ENCODE measurements at places on chromosomes 7 and 10.

DNA sequence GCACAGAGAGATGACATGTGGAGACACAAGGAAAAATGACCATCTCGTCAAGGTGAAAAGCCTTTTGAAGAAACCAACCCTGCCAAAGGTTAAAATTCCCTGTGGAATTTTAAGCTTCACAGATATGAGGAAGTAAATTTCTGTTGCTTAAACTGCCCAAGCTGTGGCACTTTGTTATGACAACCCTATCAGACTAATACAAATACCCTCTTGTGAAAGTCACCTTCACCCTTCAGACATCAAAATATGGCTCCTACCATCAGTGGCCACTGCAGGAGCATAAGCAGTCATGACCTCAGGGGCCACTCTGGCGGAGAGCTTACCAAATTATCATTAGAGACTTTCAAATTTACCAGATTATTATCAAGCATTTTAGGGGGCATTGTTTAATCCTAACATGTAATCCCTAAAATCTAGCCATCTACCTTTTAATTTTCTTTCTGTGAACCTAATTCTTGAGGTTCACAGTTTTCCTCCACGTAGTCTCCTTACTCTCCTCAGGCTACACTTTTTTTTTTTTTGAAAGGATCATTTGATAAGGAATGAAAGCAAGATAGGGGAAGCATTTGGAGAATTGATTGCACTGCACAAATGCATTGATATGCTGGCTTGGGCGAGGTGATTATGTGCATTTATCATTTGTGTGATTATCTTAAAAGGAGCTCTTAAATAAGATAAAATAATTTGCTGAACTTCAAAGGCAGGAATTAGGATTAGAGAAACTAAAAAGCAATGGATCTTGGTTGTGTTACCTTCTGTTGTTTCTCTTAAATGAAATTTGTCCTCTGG lies 90.3 kb downstream of the TMEM168 start:
- DNase-seq = no peak

- DNase-seq = no peak
Observed at GRCh38 chr7:37108615-37109014, 340.0 kb downstream of the ELMO1 start.

- no peak for DNase-seq
Observed at GRCh38 chr7:11616466-11616865, 215.5 kb downstream of the THSD7A start.

GRCh38 chr7:77465256-77465655 lies 49.1 kb upstream of the GSAP start:
- DNase-seq = no peak

DNA sequence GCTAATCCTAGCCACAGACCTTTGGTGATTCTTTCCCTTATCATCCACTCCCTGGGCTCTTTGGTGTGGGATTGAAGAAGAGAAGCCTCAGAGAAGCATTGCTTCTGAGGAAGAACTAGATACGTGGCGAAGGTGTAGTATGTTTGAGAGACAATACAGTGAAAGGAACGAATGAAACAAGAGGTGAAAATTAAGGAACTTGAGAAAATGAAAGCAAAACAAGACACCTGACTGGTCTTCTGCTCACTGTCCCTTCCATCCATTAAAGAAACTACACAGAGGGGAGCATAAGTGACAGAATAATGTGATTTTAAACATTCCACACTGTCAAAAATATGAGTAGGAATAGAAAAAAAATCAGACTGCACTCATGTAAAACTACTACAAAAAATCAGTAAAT lies 219.6 kb upstream of the NPSR1 start:
- DNase-seq = no peak

DNA sequence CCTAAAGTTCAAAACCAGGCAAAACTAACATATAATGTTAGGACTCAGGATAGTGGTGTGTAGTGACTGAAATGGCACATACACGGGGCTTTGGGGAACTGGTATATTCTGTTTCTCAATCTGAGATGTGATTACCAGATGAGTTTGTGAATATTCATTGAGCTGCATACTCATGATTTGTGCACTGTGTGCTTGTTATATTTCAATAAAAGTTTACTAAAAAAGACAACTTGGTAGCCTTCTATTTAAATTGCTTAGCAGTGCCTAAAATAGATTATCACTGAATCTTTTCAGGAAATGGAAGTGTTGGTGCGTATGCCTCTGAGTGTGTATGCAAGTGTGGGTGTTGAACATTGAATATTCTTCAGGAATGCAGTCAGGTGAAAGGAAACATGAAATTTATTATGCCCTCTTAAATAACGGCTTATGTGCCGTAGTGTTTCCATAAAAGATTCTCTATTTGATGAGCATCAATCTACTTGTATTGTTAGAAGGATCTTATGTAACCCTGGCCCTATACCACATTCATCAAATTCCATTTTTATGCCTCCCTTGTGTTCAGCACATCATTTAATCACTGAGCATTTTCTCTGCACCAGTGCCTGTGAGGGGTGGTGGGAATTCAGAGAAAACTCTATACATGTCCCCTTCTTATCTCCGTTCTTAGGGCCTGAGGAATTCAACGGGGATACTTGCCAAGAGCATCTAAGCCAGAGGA lies 82.6 kb upstream of the AUTS2 start:
- DNase-seq = no peak

DNA sequence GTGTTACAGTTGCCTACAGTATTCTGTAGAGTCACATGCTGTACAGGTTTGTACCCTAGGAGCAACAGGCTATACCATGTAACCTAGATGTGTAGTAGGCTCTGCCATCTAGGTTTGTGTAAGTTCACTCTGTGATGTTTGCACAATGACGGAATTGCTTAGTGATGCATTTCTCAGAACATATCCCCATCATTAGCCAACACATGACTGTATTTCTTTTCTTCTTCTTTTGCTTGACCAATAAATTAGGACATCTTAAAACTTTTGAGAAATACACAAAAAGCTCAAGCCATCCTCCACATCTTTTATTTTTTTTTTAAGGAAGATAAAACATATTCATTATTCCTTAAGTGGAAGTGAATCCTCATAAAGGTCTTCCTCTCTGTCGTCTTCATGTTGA lies 5.4 kb upstream of the PFKFB3 start:
- DNase-seq = no peak

GRCh38 chr10:120969219-120969645 lies 118.1 kb downstream of the WDR11 start:
- no peak for DNase-seq

DNA sequence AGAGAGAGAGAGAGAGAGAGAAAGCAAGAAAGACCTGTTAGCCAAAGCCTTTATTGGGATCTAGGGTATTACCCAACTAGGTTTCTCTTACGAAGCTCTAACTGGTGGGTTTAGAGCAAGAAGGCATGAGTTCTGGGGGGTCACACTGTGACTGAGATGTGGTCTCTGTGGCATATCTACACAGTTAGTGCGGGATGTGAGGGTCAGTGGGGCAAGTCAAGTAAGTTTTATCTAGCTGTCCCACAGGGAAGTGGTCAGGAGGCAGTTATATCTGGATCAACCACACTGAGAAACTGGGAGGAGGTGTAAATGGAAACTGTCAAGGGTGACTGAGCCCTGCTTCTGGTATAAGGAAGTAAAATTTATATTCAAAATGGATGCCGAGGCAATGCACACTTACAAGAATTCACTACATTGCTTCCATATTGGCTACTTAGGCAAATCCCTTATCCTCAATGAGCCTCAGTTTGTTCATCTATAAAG lies 331.6 kb upstream of the HPS1 start:
- DNase-seq = no peak

- DNase-seq = no peak
Observed at GRCh38 chr10:60828489-60828852, 50.2 kb downstream of the CDK1 start.

DNA sequence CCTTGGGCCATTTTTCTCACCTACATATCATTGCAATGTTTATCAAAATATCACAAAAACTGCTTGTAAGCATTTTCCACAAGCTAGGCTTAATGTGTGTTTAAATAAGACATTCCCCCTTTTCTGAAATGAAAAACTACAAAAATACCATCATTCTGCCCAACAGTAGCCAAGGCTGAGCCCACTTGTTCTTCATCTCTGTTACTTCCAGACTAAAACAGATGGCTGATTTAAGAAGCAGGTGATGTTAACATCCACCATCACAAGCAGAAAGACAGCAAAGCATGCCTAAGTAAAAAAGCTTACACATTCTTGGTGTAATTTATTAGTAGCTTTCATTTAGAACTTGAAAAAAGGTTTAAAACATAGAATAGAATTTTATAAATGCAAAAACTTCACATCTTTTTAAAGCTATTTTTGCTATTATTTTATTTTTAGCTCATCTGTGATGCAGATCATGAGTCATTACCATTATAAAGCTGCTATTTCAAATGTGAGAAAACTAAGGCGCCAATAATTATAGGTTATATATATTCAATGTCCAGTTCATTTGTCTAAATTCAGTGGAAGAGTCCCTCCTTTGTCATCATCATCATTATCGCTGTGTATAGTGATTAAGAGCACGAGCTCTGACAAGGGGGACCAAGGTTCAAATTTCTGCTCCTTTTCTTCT lies 109.4 kb downstream of the RELN start:
- DNase-seq = no peak

DNA sequence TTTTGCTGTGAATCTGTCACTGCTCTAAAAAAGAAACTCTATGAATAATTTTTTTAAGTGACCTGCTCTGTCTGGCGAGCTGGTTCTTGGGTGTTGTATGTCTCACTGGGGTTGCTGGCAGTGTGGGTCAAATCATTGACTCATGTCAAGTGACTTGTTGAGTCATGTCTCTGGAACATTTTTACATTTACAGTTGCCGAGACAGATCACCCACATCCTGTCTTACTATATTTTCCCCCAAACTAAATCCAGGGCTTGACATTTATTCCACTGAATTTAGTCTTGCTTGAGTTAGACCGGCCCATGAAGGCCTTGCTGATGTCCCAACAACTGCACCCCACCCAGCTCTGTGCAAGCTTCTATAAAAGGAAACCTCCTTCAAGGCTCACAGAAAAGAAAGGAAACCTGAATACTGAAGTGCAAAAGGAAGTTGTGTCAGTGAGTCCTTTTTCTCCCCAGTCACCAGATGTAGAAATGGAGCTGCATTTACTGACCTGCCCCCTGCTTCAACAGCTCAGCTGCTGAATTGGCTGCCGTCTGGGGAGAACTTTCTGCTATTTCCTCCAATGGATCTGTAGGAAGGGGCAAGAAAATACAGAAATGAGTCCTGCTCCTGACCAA lies 290.3 kb downstream of the TNS3 start:
- peak; percentile 79 for DNase-seq

DNA sequence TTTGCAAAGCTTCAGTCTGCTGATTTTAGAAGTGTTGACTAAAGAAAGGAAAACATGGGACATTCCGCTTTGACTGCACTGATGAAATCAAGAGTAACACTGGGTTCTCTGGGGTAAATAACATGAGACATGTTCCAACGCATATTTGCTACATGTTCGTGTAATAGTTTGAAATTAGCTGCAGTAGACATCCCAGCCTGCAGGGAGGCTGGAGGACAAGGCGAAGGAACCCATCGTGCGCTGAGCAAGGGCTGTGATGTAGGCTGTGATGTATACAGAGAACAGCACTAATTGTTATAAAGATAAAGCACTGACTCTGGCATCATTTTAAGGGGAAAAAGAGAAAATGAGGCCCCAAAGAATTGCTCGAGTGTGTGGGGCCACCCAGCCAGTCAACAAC lies 40.3 kb downstream of the SFMBT2 start:
- DNase-seq = no peak

DNA sequence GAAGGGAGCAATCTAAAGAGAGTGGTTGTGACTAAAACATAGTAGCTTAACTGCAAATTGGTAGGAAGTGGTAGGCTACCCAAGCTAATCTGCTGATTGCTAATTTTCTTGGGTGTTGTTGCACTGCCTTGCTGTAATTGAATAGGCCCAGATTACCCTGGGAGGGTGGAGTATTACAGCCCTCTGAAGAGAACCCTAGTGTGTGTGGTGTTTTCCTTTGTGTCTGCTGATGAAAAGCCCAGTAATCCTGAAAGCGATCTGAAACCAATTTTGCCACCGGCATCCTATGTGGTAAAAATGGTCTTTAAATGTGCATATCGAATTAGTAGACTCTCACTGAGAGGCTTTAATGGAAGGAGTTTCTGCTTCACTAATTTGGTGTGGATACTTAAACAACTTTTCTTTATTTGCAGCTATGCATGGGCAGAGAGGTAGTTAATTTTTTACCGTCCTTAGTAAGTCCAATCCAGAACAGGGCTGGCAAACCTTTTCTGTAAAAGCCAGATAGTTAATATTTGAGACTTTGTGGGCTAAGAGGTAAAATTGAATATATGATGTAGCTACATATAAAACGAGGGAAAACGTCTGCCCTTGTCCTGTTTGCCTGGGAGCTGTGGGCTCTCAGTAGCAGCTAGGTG lies 92.5 kb downstream of the CSTF2T start:
- DNase-seq = no peak

DNA sequence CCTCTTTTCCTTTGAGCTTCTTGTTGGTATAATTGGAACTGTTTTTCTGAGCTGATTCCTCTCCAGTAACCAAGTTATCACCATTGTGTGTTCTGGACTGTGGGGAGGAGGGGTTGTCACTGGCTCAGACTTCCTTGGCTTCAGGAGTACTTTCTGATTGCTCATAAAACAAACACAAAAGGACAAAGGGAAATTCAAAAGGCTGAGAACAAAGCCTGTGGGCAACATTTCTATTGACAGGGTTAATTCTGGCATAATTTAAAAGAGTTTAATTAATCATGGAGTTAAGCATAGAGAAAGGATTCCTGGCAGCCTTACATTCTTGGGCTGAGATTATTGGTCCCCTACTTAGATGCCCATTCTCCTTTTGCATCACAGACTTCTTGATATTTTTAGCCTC lies 222.9 kb upstream of the KMT2E start:
- no peak for DNase-seq

- DNase-seq = no peak
Observed at GRCh38 chr7:29797112-29797944, 9.0 kb upstream of the WIPF3 start.

DNA sequence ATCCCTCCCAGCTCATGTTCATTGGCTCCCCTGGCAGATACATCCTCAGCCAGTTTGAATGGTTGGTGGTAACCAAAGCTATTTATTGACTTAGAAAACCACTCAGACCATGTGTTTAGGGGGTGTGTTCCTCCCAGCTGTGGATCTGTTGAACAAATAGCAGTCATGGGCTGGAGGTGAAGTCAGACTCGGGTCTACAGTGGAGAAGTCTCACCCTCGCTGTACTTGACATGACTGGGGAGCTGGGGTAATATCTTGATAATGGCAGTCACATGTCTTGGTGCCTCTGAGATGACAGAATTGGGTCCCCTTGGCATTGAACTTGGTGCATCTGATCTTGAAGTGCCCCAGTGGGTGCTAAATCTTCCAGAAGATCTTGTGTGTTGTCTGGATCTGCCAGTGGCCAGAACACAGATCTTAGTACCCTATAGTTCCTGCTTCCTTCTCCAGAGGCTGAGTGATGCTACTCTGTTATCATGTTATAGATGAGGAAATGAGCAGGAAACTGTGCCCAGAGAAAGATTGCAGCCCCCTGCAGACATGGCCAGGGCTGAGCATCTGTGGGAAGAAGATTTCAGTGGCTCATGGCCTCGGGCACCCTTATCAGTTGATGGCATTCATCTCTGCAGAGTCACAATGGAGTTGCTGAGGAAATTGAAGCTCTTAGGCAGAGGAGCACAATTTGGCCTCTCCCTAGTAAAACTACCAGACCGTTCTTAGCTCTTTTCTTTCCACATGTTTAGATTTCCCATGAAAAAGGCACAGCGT lies 50.4 kb downstream of the ADRA2A start:
- DNase-seq = no peak
